ENCODE measurements at places on chromosomes 1 and 21.

DNA sequence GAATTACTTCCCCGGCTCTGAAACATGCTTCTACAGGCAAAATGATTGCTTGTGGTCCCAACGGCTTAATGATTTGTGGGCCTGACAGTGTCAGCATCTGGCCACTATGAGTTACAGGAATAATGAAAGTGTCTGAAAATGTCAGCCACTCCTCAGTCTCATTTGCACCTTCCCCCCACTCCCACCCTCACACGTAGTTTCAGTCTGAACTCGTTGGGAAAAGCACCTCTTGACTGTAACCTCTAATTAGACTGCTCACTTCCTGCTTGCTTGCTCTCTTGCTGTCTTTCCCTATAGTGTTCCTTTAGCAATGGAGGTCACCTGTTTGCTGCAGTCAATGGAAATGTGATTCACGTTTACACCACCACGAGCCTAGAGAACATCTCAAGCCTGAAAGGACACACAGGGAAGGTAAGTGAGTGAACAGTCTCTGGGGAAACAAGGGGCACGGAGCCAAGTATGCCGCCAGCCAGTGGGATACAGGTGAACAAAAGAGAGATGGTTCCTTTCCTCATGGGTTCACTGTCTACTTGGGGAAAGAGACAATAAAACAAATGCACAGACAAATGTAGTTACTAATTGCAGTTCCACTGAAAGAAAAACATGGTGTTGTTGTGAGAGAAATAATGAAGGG is 27.1 kb downstream of the CFAP57 start:
- no peak for DNase-seq

- no peak for DNase-seq
These were observed 70.9 kb upstream of the S1PR1 start for GRCh38 chr1:101165954-101166353.

GRCh38 chr1:111666828-111667227 is 47.2 kb downstream of the RAP1A start:
- DNase-seq = no peak

- DNase-seq = no peak
These were observed 45.5 kb downstream of the TGFB2 start for GRCh38 chr1:218390618-218391017.

DNA sequence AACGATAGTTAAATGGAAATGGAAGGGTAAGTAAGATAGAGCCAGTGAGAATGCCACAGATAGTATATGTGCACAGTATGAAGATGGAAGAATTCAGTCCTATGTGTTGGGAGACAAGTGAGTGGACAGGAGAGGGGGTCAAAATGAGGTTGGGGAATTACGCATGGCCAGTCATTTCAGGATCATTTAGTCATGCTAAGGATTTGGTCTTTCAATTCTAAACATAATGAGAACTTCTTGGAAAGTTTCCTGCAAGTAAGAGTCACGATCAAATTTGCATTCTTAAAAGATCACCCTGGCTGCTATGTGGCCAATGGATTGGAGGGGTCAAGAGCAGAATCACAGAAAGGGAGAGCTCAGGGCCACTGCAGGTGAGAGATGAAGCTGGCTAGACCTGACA is 64.0 kb upstream of the KCNK2 start:
- DNase-seq = no peak

DNA sequence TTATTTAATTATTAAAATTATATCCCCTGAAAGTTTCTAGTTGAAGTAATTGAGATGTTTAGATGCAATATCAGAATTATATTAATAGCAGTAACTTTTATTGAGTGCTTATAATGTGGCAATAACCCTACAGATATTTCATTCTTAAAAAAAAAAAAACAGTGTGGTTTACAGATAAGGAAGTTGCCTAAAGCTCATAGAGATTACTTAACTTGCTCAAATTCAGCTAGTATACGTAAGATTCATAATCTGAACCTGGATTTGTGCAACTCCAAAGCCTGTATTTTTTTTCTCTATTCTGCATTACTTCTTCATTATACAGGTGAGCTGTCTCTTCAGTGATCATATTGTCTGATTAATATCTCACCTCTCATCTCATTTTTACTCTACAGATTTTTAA is 156.0 kb upstream of the PTBP2 start:
- no peak for DNase-seq

DNA sequence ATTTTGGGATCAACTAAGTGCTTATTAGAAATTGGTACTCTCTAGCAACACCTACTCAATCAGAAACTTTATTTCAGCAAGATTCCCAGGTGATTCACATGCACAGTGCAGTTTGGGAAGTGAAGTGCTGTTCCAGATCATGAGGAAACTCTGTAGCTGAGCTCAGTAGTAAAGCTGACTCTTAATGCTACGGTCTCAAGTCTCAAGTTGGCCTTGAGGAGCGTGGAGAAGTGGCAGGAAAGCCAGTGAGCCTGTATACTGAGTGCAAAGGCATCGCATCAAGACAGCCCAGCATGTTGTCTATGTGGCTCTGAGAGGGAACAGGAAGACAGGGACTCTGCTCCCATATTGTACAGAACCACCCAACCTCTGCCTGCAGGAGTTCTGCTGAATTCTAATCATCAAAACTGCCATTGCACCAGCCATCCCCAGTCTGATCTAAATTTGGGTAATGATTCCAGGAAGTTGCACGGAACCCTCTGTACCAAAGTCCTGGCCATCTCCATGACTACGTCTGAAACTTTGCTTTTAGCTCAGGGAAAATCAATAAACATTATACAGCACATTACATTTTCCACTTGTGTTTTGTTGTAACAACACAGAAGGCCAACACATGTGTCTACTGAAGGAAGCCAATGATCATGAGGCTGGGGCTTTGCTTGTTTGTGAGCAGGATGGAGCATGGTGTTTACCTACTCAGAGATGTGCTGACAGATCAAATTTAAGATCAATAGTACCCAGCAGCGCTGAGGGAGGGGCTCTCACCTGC is 105.1 kb upstream of the TLR5 start:
- no peak for DNase-seq

- no peak for DNase-seq
These were observed 16.1 kb downstream of the SIPA1L2 start for GRCh38 chr1:232613752-232614381.

DNA sequence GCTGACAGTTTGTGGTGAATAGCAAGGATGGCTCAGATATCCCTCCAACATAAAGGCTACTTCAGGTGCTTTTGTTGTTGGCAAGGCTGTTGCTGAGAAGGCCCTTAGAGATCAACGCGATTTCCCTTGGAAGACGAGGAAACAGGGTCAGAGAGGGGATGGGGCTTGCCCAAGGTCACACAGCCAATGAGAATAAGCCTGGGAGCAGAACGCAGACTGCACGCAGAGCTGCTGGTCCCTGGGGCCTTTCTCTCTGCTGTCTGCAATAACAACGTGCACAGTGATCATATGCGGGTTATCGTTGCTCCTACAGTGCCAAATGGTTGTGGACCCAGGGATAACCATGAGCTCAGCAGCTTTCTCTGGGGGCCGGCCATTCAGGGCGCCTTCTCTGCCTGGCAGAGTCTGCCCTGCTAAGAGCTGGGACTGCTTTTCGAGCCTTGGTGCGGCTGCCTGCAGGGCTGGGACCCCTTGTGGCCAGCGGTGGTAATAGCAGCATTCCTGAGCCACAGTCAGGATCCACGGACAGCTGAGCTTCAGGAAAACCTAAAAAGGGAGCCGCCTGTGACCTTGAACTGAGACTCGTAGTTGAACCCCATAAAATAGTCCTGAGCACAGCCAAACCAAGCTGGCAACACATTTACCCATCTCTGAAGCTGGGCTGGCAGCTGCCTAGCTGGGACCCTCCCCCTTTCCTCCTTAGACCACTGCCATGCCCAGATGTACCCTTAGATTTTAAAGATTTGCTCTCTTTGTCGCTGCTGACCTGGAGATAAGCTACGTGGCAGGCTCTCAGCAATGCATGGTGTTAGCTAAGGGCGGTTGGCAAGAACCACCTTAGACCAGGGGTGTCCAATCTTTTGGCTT is 39.8 kb downstream of the HTR6 start:
- peak; percentile 14 for DNase-seq

- DNase-seq = no peak
These were observed 12.2 kb upstream of the CDK18 start for GRCh38 chr1:205492201-205492667.

DNA sequence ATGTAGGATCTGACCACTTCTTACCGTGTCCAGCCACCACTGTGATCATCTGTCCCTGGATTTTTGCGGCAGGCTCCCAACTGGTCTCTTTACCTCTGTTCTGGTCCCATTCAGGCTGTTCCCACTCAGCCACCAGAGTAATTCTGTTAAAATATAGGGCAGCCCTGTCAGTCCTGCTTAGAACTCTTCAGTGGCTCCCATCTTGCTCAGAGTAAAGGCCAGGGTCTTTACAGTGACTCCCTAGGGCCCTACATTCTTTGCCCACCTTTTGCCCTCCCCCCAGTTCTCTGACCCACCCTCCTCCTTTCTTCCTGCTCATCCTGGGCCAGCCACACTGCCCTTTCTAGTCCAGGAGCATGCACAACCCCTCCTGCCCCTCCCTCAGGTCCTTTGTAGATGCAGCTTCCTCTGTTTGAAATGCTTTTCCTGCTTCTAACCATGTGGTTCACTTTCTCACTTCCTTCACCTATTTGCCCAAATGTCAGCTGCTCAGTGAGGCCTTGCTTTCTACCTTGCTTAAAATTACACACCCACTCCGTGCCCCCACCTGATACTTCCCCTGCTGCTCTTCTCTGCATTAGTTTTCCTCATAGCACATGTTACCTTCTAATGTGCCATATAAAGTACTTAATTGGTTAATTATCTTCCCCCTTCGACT is 7.8 kb downstream of the UBIAD1 start:
- no peak for DNase-seq

DNA sequence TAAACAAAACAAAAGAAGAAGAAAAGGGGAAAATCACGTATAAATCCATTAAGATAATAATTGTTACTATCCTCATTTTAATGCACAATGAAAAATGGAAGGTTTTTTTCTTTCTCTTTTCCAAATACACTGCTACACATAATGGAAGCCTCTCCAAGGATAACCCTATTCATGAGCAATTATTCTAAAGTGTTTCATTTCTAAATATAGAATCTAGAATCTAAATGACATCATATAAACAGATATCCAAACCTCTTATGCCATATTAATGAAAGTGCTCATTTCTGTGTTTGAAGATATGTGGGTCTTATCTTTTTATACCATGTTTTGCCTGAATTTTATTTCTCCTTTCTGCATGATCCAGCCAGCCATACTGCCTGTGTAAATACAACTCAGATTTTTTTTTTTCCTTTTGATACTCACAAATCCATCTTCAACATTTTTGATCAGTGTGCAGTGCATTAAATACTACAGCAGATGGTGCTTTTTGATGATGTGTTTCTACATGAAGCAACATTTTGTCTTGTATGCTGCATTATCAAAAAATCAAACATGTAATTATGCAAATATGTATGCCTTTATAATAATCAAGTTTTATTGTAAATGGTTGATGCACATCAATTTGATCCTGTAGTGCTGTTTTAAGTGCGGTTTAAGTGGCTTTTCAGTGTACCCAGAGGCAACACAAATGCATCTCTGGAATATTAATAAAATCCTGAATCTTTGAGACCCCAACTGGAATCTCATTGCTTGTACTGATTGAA is 625.6 kb upstream of the PTBP2 start:
- DNase-seq = no peak

- DNase-seq = no peak
These were observed 32.0 kb downstream of the SLC16A1 start for GRCh38 chr1:112923959-112924349.

GRCh38 chr1:3599286-3599811 is 12.0 kb downstream of the MEGF6 start:
- no peak for DNase-seq

DNA sequence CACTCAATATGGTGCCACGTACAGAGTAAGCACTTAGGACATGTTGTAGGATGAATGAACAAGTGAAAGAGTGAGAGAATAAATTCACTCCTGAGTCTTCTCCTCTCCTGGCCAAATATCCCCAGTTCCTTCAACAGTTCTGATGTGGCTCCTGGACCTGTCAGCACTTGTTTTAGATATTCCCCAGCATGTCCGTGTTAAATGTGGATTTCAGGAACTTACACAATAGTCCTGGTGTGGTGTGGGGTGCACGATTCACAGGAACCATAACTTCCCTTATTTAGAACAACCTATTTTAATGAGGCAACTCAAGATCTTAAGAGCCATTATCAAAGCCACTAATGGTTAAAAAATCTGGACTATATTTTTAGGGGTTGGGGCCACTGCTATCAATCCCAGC is 39.0 kb upstream of the MYSM1 start:
- no peak for DNase-seq

GRCh38 chr21:42572906-42573495 is 59.3 kb downstream of the SLC37A1 start:
- no peak for DNase-seq

- DNase-seq = no peak
These were observed 83.7 kb downstream of the ZSWIM5 start for GRCh38 chr1:45122724-45123123.

DNA sequence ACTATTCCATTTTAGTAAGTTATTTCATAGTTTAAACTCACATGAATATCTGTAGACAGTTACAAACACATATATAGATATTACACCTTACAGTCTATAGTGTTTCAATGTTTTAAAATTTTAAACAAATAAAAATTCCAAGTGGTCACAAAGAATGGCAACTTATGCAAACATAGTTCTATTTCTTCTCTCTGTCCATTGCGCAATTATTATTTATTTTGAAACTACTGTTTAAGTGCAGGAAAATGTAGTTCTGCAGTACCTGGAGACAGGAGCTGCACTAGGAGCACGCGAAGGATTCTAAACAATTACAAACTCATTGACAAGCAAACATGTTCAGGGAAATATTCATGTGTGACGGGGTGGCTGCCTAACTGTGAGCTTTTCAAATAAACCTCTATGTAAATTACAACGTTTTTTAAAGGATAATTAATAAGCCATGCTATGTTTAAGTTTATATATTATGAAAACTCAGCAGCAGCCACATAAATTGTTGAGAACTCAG is 312.0 kb upstream of the DUSP10 start:
- DNase-seq = no peak

- no peak for DNase-seq
These were observed at the start of gene WNT9A for GRCh38 chr1:227947676-227948492. WNT9A (minus strand) TSS chr1:227947932; CDS start chr1:227947887, 45 bp downstream.
